ENCODE measurements at places on chromosomes 5 and 9. TPM values are rescaled to one million over a fixed set of nuclear protein-coding genes. Genes with fewer than 3 reads are reported as not detected.
A peak's percentile ranks its signal among the peaks of the same experiment; 100 is the strongest.

- no peak for DNase-seq
These were observed 783.3 kb upstream of the CDH9 start for GRCh38 chr5:27821681-27822080.

- DNase-seq = no peak
These were observed 80.1 kb downstream of the F2RL2 start for GRCh38 chr5:76542887-76543690.

DNA sequence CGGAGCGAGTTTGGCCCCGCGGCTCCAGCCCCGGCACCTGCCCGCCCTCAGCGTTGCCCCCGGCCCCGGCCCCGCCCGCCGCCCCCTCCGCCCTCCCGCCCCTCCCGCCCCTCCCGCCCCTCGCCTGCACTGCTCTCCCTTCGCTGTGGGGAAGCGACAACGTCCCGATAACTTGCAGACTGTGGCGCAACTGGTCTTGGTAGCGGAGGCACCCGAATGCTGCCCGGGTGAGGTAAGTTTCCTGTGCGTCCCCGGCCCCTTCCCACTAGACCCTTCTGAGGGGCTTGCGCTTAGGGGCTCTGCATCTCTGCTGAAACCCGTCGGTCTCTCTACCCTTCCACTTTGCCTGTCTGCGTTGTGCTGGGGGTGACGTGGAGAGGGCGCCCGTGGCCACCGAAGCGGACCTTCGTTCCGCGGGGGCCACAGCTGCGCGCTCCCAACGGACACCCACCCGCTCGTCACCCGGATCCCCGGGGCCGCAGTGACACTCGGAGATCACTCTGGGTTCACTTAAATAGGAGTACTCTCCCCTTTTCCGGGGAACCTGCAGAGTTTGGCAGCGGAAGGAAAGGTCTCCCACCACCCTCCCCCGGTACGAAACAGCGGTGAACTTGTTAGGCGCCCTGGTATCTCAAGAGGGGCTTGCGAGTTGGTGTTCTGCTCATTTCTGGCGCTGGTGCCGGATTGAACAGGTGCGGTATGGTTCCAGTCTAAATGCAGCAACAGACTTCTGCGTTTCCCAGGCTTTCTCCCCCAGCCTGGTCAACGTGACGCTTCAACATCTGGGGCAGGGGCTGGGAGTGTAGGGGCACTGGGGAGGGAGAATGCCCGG is 707 bp downstream of the PIP5K1B start:
- peak; percentile 67 for DNase-seq

- no peak for DNase-seq
These were observed 1.1 kb downstream of the SLC28A3 start for GRCh38 chr9:84339503-84339902.

GABRA1 gene
- not detected for total RNA-seq

Measured in Right ventricle myocardium inferior (tissue), 1 donor.